ENCODE measurements at places on chromosomes 6 and 20.

GRCh38 chr6:54273214-54273820, 34.9 kb upstream of the TINAG start:
- no peak for DNase-seq

- no peak for DNase-seq
Observed at GRCh38 chr6:71387179-71387578, 98.6 kb downstream of the OGFRL1 start.

DNA sequence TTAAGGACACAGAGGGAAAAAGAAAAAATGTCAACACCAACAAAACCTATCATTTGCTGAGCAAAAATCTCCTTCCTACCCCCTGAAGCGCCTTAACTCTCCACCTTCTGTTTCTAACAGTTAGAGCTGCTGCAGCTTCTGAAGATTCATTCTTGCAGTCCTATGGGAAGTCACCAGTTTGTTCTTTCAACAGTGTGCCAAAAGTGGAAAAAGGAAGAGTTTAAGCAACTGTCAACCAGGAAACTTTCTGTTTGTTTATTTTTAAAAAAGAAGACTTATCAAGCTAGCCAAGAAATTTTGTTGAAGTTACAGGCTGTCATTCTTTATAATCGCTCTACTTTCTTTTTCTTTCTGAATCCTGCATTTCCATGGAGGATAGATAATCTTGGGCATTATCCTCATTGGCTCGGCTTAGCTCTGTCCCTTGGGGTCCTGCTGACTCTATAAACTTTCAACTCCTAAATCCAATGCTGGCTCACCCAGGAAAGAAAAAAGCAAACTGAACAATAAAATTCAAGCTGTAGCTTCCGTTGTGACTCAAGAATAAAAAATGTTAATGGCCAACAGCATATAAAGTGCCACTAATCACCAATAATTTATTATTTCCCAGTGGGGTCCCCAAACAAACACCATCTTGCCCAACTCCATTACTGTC, 172.8 kb upstream of the CITED2 start:
- no peak for DNase-seq

- DNase-seq: no peak
Observed at GRCh38 chr20:48826069-48826468, 1.7 kb downstream of the PREX1 start.

GRCh38 chr6:147618457-147618856, 110.0 kb downstream of the SAMD5 start:
- DNase-seq: no peak

DNA sequence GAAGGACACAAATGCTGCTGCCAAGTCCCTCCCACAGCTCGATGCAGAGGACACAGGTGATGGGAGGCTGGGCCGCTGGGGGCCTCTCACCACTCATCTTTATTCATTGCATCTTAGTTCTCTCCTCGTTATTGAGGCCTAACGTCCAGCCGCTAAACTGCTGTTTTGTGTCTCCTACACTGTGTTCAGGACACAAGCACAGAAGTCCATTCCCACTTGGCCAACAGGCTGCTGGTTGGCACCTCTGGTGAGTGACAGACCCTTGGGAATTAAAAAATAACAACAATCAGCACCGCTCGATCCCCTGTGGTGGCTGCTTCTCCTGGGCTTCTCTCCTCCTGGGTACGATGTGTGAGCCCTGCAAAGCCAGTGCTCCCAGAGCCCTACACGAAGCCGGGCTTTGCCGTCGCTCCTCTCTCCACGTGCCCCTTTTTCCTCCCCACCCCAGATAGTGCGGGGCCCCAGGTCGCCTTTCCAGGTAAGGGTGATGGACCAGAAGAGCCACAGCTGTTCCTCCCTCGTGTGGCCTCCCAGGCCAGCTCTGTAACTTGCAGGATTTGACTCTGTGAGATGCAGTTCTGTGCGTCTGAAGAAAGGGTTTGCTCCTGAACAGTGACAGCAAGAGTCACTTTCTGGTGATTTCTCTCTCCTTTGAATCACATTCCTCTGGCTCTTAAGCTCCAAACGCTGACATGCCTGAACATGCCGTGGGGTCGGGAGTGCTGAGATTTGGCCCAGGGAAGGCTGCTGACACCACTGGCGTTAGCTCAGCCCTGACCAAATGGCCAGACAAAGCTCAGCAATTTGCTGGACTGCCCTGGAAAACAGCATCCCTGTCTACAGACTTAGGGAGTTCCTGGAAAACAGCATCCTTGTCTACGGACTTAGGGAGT, 59.3 kb downstream of the DLL1 start:
- DNase-seq: no peak

DNA sequence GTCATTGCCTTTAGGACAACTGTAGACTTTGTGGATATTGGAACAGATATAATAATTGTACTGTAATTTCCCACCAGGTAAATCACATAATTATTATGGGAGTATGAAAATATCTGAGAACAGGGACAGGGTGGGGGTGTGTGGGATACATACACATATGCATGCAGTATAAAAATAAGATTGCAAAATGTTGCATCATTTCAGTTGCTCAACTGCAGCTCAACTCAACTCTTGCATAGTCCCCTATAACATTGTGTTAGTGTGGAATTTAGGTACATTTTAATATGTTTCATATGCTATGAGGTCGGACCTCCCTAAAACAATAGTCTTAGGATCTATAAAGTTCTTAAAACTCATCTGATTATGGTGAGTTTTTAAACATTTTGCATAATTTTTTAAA, 275.0 kb upstream of the FLRT3 start:
- DNase-seq: no peak

DNA sequence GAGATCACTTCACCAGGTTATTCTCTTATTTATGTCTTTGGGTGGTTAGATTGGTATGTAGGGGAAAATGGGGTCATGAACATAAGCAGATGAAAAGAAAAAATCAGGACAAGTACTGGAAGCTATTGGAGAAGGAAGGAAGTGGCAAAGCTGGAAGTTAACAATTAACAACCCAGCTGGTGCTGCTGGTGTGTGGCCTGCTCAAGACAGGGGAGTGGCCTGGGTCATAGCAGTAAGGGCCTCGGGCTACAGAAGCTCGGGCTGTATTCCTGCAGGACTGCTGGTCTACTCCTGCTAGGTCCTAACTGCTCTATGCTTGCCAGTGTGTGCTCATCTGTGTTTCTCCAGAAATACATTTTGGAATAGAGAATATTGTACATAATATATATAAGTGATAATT, 19.6 kb downstream of the MYLIP start:
- DNase-seq: no peak

- DNase-seq: no peak
Observed at GRCh38 chr6:158996856-158997255, 3.1 kb downstream of the RSPH3 start.

- DNase-seq: no peak
Observed at GRCh38 chr6:34065466-34066217, 80.2 kb downstream of the GRM4 start.

- DNase-seq: no peak
Observed at GRCh38 chr6:14286634-14287428, 169.3 kb downstream of the CD83 start.

DNA sequence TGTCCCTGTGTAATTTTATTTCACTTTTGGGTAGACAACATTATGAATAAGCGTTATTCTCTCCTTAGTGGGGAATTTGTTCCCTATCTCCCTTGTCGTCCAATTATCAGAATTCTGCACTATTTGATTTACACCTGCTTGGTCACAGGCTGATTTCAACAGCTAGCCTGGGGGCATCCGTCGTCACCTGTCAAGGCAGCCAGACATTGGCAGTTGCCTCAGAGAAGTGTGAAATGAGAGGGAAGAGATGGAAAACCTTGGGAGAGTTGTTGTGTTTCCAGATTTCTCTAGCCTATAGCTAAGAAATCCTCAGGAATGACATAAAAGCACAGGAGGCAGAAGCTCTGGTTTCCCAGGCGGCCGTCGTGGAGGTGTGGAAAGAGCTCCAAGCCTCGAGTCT, 891 bp upstream of the GHRH start:
- no peak for DNase-seq

- no peak for DNase-seq
Observed at GRCh38 chr6:1590580-1590979, 19.1 kb upstream of the FOXC1 start.

GRCh38 chr20:16606468-16607070, 33.3 kb upstream of the KIF16B start:
- no peak for DNase-seq

GRCh38 chr20:18263723-18264122, 24.6 kb upstream of the ZNF133 start:
- DNase-seq: no peak

GRCh38 chr6:5552243-5552642, 290.9 kb downstream of the FARS2 start:
- DNase-seq: no peak

GRCh38 chr20:54464003-54464402, 11.4 kb upstream of the DOK5 start:
- DNase-seq: no peak

- DNase-seq: no peak
Observed at GRCh38 chr6:129115471-129115870, 232.5 kb downstream of the LAMA2 start.

DNA sequence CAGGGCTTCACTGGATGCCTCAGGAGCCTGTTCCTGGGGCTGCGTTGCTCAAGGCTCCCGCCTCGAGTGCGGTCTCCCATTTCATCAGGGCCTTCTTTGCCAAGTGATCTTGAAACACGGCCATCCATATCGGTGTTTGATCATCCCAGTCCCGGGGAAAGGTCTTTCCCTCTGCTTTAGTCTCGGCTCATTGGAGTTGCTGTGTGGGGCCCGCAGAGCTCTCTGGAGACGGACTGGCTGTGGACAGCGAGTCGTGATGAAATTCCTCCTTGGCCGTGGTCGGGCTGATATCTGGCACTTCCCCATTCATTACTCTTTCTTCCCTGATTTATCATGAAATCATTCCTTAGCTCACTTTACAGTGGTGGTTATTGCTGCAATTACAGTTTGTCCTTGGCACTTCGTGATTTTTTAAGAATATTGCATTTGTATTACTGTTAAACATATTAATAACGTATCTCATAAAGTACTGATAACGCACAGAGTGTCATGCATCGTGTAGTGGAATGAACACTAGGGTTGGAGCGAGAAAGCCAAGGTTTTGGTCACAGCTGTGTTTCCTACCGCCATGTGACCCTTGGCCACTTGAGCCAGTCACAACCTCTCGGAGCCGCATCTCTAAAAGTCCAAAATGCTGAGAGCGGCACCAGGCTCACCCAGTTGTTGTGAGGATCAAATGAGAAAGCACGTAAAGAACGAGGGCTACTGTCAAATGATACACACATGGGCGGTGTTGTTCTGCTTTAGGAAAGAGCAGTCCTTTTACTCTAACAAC, 71.8 kb downstream of the MTHFD1L start:
- DNase-seq: no peak

DNA sequence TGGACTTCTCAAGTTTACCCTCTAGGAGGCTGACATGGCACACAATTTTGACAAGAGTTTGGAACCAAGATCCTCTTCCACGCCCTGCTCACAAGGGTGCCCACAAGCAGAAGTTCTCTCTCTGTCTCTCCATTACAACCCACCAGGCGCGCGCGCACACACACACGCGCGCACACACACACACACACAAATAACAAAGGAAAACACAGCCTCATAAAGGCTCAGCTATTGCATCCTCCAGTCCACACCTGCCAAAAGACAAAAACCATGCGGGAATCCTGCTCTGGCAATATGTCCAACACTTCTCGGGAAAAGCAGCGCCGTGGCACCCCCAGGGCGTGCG, 870 bp downstream of the PAK5 start:
- DNase-seq: no peak

DNA sequence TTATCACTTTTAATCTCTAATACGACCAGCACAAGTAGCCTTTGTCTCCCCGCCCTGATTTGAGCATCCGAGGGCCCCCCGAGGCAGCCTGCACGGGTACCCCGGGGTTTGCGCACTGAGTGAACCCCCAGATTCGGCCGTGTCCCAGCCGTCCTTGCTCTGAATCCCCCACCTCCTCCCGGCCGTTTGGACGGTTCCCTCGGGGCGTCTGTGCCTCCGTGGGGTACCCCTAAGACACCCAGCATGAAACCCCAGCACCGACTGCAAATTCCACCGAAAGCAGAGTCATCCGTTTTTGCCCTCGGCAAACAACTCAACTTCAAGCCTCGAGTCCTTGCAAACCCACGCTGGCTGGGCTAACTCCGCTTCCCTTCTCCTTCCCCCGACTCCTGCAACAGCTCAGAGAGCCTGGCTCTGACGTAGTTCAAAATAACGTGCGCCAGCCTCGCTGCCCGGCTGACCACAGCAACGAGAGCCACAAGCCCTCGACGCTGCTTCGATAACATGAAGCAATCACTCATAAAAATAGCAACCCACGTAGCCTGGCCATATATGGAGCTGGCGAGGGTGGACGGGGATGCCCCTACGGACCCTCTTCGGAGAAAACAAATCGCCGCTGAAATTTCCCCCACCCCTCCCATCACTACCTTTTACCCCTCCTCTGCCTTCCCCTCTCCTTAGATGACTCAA, 764 bp upstream of the SNAP25 start:
- no peak for DNase-seq

DNA sequence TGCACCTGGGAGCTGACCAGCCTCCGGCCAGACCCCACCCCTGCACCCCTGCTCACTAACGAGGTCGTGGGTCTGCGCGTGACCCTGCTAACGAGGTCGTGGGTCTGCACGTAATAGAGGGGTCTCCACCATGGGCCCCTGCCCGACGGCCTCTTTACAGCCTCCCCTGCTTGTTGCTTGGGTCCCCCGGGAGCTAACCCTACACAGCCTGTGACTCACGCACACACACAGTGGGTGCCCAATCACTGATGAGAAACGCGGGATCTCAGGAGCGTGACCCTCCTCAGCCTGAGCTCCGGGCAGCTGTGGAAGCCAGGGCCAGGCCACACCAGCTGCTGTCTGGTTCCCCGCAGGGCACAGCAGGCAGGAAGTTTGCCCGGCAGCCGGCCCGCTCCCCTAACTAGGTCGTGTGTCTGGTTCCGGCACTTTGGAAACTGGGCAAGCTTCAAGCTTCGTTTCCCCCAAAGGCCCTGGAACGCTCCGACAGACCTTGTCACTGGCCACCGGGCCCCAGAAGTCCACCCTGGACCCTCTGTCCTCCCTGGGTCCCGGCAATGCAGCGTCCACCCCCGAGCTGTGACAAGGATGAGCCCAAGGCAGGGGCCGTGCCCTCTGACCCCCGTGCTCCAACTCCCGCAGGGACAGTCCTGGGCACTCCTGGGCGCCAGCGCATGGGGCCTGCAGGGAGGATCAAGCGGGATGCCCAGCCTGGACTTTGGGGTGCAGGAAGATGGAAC, 767 bp downstream of the PTK6 start:
- DNase-seq: no peak

DNA sequence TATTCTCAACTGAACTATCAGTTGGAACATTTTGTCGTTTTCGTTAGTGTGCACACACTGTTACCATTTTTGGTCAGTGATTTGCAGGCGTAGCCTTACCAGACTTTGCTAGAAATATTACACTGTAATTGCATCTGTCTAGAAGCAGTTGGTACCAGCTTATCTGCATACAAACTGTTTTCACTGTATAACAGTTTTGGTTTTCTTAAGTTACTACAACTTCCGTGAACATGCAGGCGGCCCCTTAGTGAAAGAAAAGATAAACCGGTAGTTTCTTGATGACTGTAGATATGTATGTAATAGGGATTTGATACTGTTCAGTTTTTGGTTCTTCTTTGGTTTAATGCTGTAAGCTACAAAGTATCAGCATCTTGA, 1.3 kb downstream of the DSTN start:
- DNase-seq: no peak

- DNase-seq: no peak
Observed at GRCh38 chr6:167996424-167997199, 859 bp upstream of the KIF25 start.

GRCh38 chr6:75268121-75268987, 16.2 kb downstream of the TMEM30A start:
- DNase-seq: no peak

- DNase-seq: no peak
Observed at GRCh38 chr6:111662072-111662793, 56.6 kb upstream of the TRAF3IP2 start.

GRCh38 chr6:353642-354614, 37.6 kb upstream of the IRF4 start:
- DNase-seq: no peak

All from effector CD4-positive, alpha-beta T cell (primary cell).